ENCODE measurements at places on chromosomes 3 and 15.
A peak's percentile ranks its signal among the peaks of the same experiment; 100 is the strongest.

- no peak for DNase-seq
Measured at GRCh38 chr3:98978068-98978811, 76.7 kb upstream of the DCBLD2 start.

DNA sequence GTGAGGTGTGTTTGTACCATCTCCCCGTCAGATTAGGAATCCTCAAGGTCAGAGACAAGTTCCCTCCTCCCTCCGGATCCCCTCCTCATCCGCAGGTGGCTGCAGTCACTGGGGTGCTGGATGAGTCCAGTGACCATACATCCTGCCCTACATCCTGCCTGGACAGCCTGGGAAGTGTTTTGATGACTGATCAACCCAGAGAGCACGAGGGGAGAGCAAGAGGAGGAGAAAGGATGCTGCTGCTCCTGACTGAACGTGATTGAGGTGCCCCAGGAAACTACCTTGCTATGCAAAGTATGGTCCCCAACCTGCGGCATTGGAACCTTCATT, 65.1 kb downstream of the SLC12A8 start:
- no peak for DNase-seq

- peak; percentile 73 for DNase-seq
Measured at GRCh38 chr15:86915811-86916331, 836.2 kb downstream of the AGBL1 start.

DNA sequence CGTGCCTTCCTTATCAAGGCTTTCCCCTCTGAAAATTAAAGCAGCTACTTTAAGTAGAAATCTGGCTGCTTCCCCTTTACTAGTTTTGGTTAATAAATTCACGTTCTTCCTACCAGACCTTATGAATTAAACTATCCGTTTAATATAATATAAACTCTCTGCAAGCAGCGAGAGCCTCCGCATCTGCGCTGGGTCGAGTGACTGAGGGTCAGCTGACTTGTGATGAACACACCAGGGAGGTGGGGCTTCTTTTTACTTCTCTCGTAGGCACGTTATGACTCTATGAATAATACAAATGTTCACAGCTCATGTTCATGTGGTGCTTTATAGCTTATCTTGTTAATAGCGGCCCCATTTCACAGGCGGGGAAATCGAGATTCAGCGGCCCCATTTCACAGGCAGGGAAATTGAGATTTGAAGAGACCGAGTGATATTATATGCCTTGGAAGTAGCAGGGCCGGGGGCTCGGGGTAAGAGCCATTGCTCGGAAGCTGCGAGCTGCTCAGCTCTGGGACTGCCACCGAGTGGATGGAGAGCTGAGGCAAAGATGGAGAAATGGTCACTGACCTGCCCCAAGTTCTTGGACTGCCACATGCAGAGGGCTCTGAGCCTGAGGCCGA, 8.3 kb downstream of the MUC4 start:
- no peak for DNase-seq

GRCh38 chr3:126004692-126005091, 35.7 kb downstream of the ROPN1B start:
- DNase-seq, result no peak

DNA sequence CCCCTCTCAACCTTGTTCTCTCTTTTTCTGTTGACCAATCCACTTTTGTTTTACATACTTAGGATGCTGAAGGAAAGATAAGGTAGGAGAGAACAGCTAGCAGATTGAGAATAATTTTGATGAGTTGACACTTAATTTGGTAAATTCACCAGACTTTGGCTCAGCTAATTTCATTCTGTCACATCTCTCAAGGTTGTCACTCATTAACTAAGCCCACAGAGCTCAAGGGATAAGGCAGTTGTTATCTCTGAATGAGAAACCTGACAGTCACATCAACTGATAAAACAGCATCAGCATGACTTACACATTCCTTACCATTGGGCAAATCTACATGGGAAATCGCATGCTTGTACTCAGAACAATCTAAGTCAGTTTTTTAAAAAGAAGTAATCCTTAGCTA, 591.4 kb downstream of the NLGN1 start:
- DNase-seq, result no peak

- peak; percentile 85 for DNase-seq
Measured at GRCh38 chr3:126389112-126389793, 5.5 kb upstream of the CFAP100 start.

GRCh38 chr3:169116056-169116693, 547.3 kb downstream of the MECOM start:
- DNase-seq, result no peak

- no peak for DNase-seq
Measured at GRCh38 chr3:24781454-24781853, 286.8 kb upstream of the THRB start.

- no peak for DNase-seq
Measured at GRCh38 chr3:53303549-53303948, 43.8 kb downstream of the DCP1A start.

DNA sequence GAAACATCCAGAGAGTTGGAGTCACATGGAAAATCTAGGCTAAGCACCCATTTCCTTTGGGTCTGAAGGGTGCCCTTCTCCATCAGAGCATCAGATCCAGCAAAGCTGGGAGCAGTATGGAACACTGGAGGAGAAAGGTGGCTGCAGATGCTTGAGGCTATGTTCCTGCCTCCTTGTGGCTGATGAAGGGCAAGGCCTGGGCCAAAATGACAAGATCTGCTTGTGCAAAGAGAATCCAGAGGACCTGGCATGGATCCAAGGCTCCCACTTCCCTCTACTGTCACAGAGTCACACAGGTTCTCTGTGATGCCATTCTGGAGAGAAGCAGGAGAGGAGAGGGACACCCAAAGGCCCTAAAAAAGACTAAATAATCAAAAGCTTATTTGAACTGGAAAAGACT, 9.2 kb upstream of the ATP8B4 start:
- no peak for DNase-seq

- DNase-seq, result no peak
Measured at GRCh38 chr15:67017311-67017710, 48.1 kb upstream of the SMAD3 start.

DNA sequence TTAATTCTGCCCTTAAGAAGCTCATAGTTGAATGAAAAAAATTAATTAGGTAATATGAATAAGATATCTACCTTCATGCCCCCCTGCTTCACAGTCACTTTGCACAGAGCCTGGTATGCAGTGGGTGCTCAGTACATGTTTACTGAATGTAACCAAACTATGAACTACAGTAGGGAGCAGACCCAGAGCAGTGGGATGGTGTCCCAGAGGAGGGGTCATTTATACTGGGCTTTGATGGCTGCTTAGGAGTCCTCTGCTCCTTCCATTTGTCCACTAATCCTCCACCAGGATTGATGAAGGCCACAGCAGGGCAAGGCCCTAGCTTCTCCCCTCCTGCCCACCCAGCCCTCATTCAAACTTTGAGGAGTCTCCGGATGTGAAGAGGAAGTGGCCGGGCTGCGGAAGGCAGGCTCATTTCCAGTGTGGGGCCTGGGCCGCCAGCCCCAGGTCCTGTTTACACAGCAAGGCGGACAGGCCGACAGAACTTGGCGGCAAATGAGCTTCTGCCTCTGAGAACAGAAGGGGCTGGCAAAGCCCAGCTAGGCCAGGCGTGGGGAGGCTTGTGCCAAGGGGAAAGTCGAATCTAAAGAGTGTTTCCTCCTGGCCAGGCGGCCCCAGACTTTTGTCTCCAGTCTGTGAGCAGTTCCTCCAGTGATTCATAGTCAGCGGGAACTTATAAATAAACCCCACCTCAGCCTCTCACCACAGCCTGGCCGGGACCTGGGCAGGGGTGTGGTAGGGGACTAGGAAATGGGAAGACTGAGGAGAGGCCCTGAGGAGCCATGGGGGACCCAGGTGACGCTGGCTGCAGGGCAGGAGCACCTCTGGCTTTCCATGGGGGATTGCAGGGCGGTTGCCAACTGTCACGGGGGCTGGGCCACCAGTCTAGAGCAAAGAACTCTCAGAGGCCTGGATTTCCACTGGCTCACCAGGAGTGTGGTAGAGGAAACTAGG, 51.6 kb upstream of the LCTL start:
- DNase-seq, result no peak

DNA sequence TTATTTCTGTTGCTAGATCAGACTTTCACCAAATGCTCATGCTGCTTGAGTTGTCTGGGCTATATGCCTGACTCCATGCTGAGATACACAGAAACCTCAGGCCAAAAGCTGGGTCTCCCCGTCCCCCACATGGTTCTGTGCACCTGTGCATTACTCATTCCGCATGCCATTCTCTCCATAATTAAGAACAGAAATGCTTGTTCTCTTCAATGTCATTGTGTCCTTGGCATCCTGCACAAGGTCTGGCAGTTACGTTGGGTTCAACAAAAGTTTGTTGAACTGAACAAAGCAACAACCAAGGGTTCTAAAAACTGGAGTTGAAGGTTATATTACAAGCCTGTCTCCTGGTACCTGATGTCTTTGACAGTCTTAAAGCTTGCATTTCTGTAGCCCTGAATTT, 177.5 kb downstream of the FNDC3B start:
- DNase-seq, result no peak

GRCh38 chr3:16370872-16371740, 106.1 kb downstream of the OXNAD1 start:
- no peak for DNase-seq

GRCh38 chr3:73255609-73256029, 194.2 kb downstream of the EBLN2 start:
- no peak for DNase-seq

DNA sequence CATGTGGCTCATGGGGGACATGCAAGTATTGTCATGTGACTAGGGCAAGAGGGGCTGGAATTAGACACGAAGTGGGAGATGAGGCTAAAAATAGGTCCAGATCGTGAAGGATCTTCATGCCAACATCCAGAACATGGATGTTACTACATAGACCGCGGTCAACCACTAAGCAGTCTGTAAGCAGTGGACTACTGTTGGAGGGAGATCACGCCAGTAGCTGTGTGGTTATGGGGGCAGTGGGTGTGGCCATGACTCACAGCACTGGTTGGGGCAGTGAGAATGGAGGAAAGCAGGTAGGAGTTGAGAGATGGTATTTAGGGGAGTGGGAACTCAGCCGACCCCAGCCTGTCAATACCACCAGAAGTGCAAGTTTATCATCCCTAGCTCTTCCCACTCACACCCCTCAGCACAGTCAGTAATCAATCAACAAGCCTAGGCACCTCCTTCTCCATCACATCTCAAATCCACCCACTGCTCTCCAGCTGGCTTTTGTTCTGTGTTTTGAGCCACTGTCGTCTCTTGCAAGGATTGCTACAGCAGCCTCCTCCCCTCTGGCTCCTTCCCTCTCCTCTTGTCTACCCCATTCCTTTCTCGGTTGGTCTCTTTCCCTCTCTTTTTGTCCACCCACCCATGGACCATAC, 107.2 kb upstream of the ABHD17C start:
- DNase-seq, result no peak

DNA sequence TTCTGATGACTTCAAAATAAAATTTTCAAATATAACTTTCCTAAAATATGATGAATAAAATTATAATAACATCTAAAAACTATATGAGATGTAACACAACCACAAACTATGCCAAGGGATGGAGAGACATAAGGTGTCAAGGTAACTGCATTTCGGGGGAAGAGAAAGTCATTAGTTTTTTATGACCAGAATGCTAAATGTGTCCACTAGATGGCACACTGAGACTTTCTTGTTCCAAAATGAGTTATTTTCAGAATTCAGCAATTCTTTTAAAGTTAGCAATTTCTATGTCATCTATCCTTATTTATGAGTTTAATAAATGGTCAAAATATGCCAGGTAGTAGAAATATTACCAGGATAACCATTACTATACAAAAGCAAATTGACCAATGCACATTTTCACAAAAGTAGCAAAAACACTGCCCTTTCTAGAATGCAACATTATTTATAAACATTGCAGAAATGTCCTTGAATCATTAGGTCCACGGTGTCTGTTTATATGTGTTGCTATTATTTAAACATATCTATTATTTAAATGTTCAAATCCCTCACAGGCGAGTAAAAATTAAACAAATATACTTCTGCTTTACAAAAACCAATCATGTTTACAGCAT, 374.2 kb downstream of the PLCL2 start:
- peak; percentile 58 for DNase-seq

- DNase-seq, result no peak
Measured at GRCh38 chr15:90906181-90906849, 3.2 kb downstream of the MAN2A2 start.

DNA sequence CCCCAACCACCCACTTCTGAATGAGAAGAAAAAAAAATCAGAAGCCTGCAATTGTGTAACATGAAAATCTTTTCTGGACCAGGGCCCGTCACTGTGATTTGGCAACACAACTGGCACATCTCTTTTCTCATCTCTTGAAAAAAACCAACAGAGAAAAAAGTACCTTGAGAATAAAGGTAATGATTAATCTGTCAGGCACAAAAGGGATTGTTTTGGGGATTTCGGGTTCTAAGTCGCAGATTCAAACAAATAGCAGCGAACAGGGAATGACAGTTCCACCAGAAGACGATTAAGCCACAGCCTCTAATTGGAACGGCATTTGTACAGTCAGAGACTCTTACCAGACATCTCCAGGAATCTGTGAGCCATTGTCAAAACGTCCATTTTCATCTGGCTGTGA, at the start of gene AQP9:
TSS of gene AQP9 (plus strand) at position 276 of the 400 bp plus-strand sequence. CDS start 185 bp downstream, outside the sequence.
- DNase-seq, result no peak

- DNase-seq, result no peak
Measured at GRCh38 chr3:101635345-101635744, 41.6 kb downstream of the ZBTB11 start.

DNA sequence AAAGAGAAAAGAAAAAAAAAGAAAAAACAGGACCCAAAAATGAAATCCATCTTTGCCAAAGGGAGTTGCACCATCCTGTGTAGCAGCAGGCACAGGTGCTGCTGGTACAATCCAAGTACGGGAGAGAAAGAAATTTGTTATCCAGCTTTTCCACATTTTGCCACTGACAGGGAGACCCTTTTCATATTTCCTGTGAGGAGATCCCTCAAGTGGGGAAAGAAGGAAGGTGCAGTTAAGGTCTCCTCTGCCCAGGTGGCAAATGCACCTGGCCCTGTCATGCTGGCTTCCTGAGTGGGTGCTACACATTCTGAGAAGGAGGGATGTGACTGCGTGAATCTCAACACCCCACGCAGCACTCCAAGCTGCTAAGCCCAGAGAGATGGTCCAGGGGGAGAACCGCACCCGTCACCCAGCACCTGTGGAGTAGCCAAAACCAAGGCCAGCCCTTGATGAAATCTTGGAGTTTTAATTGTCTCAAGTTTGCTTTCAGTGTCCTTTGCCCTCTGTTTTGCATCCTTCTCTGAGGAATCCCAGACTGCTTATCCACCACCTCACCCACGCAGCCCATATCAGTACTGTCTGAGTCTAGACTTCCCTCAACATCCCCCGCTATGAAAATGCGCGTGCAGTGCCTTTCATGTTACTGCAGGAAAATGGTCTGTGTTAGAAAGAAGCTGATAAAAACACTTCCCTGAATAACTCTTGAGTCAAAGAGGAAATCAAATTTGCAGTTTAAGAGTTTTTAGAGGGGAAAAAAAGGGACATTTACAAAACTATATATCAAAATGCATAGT, 141.9 kb upstream of the THBS1 start:
- DNase-seq, result no peak

- DNase-seq, result no peak
Measured at GRCh38 chr3:101903451-101903871, 54.1 kb downstream of the NFKBIZ start.

GRCh38 chr3:195801251-195802183, 10.2 kb downstream of the MUC4 start:
- DNase-seq, result no peak
